ENCODE measurements at places on chromosomes 3 and 15.

- no peak for DNase-seq
Observed at GRCh38 chr3:28718074-28718849, 369.6 kb upstream of the AZI2 start.

- DNase-seq = no peak
Observed at GRCh38 chr3:20325563-20325962, 139.6 kb upstream of the SGO1 start.

GRCh38 chr3:43062564-43063040 is 43.3 kb downstream of the POMGNT2 start:
- DNase-seq = no peak

- peak; percentile 14 for DNase-seq
Observed at GRCh38 chr15:33086500-33087121, 107.9 kb downstream of the FMN1 start.

DNA sequence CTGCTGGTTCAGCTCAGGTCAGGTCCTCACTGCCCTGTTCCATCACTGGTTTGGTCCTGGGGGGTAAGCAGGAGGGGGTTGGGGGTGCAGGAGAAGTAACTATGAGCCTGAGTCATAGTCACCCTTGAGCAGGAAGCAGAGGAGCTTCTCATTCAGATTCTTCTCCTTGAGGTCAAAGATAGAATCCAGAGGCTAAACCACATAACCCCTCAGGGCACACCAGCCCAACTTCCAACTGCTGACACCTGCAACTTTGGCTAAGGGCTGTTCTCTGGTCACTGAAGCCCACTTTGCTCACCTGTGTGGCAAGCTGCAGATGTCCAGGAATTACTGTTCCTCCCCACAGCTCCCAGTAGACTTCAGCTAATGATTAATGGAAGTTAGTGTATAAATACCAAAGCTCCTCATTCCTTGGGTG is 48.8 kb upstream of the LRRFIP2 start:
- DNase-seq = no peak

- DNase-seq = no peak
Observed at GRCh38 chr3:43817064-43817463, 126.3 kb downstream of the ABHD5 start.

DNA sequence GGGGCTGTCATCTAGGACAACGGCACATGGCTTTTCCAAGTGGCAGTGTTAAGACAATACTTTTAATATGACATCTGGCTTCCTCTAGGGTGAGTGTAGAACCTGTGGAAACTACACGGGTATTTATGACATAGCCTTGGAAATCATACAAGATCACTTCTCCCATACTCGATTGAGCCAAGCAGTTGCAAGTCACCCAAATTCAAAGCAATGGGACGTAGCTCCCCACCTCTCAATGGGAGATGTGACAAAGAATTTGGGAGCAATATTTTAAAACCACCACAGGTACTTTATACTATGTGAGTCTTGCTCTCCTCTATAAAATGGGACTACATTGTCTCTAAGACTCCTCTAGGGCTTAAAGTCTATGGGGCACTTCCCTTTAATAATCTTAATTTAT is 93.5 kb downstream of the TGFBR2 start:
- DNase-seq = no peak

DNA sequence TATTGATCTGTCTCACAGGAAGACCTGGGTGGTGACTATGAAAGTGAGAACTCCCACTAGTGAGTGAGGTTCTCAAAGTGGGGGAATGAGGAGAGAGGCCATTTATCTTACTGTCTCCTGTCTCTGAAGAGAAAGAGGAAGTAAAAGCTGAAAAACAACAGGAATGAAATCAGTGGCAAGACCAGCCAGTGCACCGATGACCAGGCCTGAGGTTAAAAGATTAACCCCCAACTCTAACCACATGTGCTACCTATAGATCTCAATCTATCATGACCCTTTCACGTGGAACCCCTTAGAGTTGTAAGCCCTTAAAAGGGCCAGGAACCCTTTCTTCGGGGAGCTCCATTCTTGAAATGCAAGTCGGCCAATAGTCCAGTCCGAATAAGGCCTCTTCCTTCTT is 239.3 kb upstream of the CNTN6 start:
- no peak for DNase-seq

- no peak for DNase-seq
Observed at GRCh38 chr3:171257251-171258203, 202.7 kb downstream of the TNIK start.

- no peak for DNase-seq
Observed at GRCh38 chr15:25057574-25057973, 102.8 kb downstream of the SNRPN start.

DNA sequence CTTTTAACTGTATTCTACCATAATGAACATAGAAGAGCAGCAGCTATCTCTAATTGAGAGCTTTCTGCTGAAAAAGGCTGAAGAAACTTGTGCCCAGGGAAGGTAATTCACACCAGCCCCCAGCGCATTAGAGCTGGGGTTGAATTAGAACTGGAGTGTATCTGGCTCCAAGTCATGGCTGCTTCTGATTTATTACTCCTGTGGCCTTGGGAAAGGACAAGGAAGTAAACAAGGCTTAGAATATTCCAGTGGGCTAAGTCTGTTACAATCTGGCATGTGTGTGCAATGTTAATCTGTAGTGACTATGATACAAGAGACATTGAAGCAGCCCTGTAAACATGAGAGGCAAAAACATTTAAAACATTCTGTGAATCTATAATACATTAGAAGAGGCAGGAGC is 18.1 kb downstream of the CPA3 start:
- DNase-seq = no peak

DNA sequence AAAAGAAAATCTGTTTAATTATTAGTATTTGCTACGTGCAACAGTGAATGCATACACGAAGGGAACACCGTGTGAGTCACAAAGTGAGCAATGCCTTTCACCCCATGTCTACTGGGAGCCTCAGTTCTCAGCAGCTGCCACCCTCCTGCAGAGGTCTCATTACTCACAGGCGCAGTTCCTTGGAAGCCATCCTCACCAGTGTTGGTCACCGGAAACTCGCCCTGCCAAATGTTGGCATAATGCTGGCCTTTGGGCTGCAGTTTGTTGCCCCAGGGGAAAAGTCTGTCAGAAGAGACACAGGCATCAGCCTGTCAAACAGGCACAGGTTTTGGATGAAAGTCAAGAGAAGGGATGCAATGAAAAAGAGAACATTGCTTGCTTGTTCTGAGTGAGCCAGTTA is 50.1 kb downstream of the SUMF1 start:
- no peak for DNase-seq

GRCh38 chr3:29751647-29752314 is 470.9 kb downstream of the RBMS3 start:
- DNase-seq = no peak

DNA sequence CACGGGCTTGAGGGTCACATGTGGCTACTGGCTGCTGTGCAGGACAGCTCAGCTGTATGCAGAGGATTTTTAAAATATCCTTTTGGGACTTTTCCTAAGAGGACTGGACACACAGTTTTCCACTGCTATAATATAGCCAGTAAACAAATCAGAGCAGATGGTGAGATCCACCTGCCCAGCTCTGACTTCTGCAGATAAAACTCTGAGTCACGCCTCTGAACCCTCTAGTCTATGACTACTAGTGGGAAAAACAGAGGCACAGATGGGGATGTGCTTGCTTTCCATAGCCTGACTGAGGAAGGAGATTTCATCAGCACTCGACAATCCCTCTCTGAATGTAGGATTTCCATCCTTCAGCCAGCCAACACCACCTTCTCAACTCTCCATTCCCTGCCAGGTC is 45.1 kb downstream of the COLQ start:
- DNase-seq = no peak

DNA sequence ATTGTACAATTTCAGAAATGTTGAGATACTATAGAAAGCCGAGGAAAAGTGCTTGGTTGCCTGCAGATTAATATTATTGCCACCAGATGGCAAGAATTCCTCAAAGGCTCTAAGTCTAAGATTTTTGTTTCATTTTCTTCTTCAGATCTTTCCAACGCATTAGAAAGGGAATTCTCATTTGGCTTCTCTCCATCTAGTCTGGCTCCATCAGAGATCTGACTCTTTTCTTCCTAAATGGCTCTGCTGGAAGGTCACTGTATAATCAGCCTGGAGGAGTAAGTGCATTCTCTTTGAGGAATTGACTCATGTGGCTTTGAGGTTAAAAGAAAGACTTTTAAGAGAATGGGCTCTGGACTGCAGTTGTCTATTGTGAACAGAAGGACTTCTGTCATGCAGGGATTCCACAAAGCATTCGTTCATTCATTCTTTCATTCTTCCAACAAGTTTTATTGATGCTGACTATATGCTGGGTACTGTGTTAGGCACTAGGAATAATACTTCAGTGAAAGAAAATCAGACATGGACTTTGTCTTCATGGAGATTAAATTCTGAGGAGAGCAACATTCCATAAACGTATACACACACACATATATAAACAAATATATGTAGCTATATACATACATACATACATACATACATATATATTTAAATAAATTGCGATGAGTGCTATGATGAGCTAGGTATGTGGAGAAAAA is 55.3 kb downstream of the SLC28A2 start:
- peak; percentile 0 for DNase-seq

GRCh38 chr15:78540871-78541743 is 863 bp downstream of the PSMA4 start:
- no peak for DNase-seq

- no peak for DNase-seq
Observed at GRCh38 chr15:85618956-85619491, 175.7 kb downstream of the KLHL25 start.

DNA sequence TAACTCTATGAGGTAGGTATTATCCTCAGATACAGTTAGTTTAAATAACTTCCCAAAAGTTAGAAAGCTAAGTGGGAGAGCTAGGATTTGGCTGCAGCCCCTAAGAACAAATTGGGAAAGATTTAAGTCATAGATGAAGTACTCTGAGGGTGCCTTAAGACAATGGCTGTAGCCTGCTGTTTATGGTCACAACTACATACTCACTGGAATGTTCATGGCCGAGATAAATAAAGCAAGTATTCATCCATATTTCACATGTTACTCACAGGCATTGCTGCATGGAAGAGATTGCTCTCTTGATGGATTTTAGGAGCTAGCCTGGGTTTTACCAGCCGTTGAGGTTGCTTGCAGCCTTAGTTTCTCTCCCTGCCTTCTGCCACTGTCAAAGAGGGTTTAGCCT is 145.0 kb downstream of the CMSS1 start:
- DNase-seq = no peak

DNA sequence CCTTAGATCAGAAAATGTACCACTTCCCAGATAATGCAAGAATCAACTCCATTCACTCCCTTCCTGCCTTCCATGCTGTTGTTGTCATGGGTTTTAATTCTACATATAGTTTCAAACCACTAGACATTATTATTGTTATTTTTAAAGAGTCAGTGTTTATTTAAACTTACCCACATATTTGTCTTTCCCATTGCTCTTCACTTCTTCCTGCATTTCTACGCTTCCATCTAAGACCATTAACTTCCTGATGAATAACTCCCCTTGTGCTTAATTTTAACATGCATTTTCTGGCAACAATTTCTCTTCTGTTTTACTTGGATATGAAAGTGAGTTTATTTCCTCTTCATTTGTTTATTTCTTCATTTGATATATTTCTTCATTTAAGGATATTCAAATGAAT is 127.1 kb upstream of the FHIT start:
- DNase-seq = no peak

DNA sequence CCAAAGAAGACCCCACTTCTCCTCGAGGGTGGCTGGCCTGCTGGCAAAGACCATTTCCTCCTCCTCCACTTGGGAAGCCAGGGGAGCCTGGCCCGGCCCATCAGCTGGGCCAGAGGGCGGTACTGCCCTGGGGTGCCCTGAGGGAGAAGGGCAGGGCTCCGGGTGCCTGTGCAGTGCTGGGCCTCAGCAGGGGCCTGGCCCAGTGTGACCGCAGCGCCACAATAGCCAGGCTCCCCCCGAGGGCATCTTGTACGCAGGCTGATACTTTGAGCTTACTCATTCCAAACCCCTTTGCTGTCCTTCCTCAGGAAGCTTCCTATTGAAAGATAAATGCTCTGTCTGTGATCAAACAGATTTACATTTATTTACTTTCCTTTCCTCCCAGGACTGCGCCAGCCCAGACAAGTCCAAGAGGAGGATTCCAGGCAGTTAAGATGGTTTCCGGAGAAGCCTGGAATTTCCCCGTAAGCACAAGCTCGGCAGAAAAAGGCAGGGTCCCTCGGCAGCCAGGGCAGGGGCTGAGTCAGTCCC is 240.1 kb downstream of the XXYLT1 start:
- DNase-seq = no peak

- no peak for DNase-seq
Observed at GRCh38 chr15:64730151-64730550, 45.2 kb downstream of the RBPMS2 start.

GRCh38 chr3:178673529-178673928 is 137.3 kb downstream of the KCNMB2 start:
- no peak for DNase-seq

- DNase-seq = no peak
Observed at GRCh38 chr15:60799885-60800284, 320.9 kb upstream of the ICE2 start.

DNA sequence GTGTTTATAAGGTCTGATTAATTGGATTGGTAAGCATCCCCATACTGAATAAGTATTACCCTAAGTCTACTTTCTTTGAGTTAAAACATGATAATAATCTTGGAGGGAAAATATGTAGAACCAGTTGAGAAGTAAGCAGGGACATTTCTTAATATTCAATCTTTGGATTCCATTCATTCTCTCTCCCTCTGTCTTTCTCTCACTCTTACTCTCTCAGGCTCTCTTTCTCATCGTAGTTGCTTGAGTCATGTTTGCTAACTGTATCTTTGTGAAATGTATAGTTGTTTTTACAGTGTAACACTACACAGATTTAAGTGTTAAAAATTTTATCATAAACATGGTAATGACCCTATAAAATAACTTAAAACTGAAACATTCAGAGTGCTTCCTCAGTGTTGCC is 163.8 kb downstream of the RSRC1 start:
- no peak for DNase-seq

DNA sequence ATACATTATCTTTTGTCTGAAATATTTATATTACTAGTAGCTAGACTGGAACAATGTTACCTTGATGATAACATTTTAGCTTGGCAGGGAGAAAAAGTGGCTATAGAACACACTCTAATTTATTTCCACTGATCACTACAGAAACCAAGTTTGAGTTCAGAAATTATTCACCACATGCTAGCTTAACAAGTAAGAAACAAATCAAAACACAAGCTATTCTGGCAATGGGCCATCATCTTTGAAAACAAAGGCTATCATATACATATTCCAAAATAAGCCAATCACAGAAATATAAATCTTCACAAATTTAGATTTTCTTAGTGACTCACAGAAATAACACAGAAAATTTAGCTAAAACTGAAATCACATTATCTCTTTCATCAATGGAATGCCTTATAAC is 17.1 kb downstream of the AQR start:
- DNase-seq = no peak

- no peak for DNase-seq
Observed at GRCh38 chr15:89091627-89092220, 3.5 kb downstream of the ABHD2 start.

DNA sequence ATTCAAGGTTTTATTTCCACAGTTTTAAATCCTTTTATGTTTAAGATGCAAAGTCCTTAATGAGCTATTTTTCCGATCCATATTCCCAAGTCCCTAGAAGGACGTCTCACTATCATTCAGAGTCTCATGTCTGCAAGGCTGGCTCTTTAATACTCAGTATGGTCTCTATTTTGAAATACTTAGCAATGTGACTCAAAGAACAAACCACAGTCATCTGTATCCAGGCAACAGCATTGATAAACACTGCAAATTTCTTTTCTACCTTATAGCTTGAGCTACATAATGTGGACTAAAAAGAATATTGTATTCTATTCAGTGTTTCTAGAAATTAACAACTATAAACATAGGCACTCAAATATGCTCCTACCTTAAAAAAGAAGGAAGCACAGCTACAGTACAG is 588.3 kb upstream of the NAALADL2 start:
- DNase-seq = no peak

Measured in NCI-H748 treated with DMSO at 0.1 percent for 48 hours (cell line).